Adrenal gland (tissue), 19 donors: ENCODE measurements at places on chromosomes 4 and X.

- no peak for DNase-seq
Measured at GRCh38 chr4:2443061-2443730, 24.4 kb downstream of the CFAP99 start.

GRCh38 chrX:15816886-15817285 is 26.6 kb downstream of the ZRSR2 start:
- no peak for DNase-seq

GRCh38 chr4:57219431-57219830 is 109.2 kb upstream of the IGFBP7 start:
- no peak for DNase-seq

- no peak for DNase-seq
Measured at GRCh38 chrX:134444681-134445080, 15.3 kb upstream of the HPRT1 start.

DNA sequence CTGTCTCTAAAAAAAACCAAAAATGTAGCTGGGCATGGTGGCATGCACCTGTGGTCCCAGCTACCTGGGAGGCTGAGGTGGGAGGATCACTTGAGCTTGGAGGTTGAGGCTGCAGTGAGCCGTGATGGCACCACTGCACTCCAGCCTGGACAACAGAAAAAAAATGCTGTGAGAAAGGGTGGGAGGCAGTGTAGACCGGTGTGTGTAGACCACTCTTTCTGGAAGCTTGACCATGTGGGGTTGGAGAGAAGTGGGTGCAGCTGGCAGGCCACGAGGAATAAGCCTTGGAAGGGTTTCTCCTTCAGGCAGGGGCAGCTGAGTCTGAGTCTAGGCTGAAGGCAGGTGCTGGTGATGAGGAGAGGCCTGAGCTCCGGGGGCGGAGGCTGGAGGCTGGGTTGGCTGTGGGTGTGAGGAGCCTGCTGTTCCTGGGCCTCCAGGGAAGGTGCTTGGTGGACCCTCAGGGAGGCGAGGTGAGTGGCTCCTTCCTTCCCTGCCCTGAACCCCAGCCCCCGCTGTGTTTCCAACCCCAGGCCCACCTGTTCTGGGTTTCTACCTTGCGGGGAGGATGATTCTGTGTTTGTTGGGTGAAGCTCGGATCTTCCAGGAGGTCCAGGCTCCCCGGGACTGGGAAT is 9.3 kb upstream of the TBC1D14 start:
- DNase-seq, result no peak
